Stimulated activated CD8-positive, alpha-beta memory T cell treated with anti-CD3 and anti-CD28 coated beads, Interleukin-4, amount 100 ng/mL, for 1 hour (primary cell): ENCODE measurements at places on chromosomes 13 and 19.

GRCh38 chr19:12886969-12887747, at the start of gene KLF1:
Gene KLF1 (minus strand): TSS chr19:12887201. CDS start chr19:12887140, 61 bp downstream.
- no peak for DNase-seq

GRCh38 chr13:44463759-44464158, 90.1 kb downstream of the SERP2 start:
- DNase-seq = no peak

DNA sequence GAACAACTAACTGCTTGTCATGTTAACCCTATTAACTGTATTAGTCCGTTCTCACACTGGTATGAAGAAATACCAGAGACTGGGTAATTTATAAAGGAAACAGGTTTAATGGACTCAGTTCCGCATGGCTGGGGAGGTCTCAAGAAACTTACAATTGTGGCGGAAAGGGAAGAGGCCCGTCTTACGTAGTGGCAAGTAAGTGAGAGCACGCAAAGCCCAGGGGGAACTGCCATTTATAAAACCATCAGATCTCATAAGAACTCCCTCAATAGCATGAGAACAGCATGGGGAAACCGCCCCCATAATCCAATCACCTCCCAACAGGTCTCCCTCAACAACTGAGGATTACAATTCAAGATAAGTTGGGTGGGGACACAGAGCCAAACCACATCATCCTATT, 34.7 kb downstream of the PHF11 start:
- no peak for DNase-seq

DNA sequence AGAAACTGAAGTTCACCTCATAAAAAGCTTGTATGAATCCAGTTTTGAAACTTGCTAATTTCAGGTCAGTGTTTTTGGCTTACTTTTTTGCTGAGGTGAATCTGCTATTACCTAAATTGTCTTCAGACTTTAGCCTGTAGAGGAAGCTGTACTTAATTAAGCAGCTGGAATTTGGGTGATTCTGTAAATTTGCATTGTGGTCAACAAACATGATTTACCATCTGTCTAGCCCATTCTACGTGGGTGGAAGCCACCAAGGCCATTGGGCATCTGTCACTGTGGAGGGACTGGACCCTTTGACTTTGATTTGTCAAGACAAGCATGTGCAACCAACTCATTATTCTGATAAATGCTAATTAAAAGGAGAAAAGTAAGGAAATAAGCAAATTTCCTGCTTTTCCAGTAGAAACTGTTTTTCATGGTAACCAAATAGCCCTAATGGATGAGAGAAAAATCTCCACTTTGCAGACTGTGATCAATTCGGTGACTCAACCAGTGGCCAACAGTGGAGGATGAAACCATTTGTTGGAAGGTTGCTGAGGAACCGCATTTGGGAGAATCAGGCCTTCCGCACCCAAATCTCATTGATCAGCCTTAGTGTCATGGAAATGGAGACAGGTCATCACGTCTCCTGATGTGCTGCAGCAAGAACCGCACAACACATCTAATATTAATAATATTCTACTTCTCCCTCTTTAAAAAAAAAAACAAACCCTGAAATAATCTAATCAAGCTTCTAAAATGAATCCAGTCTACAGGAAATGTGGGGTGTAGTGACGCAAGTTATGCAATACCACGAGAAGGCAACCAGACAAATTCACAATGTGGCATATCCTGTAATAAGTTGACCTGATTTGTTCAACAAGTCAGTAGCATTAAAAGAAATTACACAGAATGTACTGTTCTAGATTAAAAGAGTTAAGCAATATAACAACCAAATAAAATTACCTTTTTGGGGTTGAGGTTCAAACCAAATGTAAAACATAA, 54.3 kb downstream of the GARRE1 start:
- no peak for DNase-seq

- no peak for DNase-seq
Measured at GRCh38 chr19:6720369-6721137, at the start of gene C3. Gene C3 (minus strand): TSS chr19:6720650. CDS start chr19:6720589, 61 bp downstream.

DNA sequence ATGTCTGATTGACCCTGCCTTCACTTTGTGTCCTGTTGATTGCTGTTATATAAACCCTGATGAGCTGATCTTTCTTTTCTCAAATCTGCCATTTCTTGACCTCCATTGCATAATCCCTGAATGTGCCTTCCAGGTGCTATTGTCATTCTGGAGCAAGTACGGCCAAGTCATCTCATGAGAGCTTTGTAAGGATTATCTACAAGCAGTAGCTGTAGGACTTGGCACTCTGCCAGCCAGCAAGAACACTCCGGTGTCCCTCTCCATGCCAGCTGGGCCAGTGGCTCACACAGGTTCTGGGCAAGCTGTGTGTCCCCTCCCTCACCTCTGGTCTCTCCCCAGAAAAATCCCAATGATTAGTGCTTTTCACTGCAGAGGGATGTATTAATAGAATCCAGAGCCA, 348.1 kb downstream of the FOXO1 start:
- no peak for DNase-seq

DNA sequence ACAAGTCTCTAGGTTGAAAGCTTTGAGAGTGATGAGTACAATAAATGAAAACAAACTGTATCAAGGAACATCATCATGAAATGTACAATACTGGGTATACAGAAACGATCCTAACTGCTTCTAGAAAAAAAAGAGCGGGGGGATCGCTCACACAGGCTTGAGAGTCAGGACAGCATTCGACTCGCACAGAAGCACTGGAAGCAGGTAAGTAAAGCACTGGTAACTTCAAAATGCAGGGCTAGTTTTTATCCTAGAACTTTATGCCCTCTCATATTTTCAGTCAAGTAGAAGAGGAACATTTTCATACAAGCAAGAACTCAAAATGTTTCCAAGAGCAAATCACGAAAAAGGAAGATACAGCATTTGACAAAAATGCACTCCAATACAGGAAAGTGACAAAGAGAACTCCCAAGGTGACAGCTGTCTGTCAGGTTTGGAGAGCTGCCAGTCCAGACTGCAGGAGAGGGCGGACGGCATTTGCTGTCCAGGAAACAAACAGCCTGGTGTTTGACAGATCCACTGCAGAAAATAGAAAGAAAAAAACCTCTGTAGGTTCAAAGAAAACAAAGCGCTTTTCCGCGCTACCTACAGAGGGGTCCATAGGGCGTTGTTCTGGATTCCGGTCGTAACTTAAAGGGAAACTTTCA, 58.2 kb upstream of the XPO4 start:
- DNase-seq = no peak

DNA sequence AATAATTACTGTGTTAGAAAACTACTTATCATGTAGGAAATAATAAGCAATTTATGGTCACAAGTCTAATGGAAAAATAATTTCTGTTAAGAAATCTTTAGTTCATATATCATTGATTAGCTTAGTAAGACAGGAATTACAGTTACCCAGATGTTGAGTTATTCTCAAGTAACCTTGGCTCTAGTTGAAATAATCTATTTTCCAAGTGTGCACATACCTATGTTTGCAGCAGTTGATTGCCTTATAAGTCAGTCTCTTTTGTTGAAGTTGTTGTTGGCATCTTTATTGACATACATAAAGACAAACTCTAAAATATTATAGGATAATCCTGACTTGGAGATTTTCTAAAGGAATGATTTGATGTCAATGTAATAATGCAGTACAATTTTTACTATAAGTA, 511.4 kb upstream of the KLF12 start:
- no peak for DNase-seq

- no peak for DNase-seq
Measured at GRCh38 chr13:63409791-63410351, 1994.2 kb upstream of the PCDH20 start.

DNA sequence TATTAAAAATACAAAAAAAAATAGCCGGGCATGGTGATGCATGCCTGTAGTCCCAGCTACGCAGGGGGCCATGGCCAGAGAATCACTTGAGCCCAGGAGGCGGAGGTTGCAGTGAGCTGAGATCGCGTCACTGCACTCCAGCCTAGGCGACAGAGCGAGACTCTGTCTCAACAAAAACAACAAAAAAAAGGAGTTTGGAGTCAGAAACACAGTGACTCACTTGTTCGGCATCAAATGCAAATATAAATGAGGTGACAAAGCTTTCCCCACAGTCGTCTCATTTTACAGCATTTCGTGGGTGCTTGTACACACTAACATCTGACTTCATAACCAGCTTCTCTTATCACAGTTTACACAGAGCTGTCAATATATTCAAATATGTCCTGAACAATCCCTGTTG, 11.0 kb downstream of the ZNF665 start:
- no peak for DNase-seq

- DNase-seq = no peak
Measured at GRCh38 chr19:34505321-34506025, 23.9 kb downstream of the WTIP start.

DNA sequence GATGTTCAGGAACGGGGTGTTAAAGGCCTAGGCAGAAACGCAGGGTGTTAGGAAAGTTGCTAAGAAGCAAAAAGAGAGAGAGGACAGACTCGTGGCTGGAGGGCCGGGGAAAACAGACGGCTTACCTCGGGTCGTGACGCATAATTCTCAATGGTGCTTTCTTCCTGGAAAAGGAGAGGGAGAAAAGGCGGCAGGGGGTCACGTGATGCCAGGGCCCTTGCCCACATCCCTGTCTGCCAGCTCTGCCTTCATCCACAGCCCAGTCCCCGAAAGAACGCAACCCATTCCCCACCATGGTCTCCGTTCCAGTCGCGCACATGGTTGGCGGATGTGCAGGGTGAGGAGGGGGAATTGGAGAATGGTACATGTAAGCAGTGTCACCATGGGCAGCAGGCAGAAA, 1.6 kb downstream of the KRTDAP start:
- DNase-seq = no peak

DNA sequence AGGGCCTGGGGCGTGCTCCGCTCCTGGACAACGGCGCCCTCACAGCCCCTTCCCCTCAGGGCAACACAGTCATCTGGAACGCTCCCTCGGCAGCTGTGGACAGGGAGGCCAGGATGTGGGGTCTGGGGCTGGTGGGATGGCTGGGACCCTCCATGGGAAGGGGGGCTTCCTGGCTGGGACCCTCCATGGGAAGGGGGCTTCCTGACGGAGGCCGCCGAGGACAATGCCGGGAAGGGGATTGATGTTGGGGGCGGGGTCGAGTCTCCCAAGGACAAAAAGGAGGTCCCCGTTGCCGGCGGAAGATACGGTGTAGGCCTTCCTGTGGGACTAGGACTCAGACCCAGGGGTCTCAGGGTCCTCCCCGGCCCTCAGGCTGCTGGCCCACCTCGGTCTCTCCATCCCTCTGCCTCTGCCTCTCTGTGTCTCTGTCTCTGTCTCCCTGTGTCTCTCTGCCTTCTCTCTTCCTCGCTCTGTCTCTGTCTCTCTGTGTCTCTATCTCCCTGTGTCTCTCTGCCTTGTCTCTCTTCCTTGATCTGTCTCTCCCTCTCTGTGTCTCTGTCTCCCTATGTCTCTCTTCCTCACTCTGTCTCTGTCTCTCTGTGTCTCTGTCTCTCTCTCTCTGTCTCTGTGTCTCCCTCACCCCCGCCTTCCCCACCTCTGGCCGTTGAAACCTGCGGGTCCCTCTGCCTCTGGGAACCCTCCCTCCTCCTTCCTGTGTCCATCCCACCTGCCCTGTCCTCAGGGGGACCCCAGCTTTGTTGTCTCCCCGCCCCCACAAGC, 2.7 kb upstream of the MADCAM1 start:
- DNase-seq = no peak

DNA sequence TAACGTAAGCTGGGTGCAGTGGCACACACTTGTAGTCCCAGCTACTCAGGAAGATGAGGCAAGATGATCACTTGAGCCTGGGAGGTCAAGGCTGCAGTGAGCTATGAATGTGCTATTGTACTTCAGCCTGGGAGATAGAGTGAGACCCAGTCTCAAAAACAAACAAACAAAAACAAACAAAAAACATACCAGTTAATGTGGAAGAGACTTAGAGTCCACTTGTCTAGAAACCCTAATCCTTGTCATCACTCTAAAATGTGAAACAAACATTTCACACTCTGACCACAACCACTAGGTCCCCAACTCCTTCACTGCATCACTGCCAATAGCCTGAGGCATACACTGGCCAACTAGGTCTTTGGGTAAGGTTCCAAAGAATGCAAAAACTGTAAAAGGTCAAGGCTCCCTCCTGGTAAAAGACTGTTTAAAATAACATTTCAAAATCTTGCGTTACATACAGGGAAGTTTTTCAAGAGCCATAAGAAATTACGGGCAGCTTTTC, 28.6 kb upstream of the CYP2B6 start:
- DNase-seq = no peak

DNA sequence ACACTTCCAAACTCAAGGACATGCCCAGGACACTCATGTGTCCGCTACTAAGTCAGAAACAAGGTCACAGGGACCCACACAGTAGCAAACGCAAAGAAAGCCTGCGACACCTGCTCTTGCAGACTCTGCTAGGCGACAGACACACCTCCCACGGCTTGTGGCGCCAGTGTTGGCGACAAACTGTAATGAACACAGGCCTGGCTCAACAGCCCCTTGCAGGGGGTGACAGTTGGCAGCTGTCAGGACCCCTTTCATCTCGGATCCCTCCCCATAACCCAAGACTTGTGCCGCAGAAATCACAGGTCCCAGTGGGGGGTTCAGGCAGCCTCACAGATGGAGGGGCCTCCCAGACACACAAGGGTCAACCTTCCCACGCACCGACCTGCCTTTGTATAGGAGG, 364 bp downstream of the CKM start:
- DNase-seq = no peak

- no peak for DNase-seq
Measured at GRCh38 chr13:107170270-107170931, 602.5 kb upstream of the ARGLU1 start.

GRCh38 chr13:46647512-46648065, 94.6 kb downstream of the LRCH1 start:
- DNase-seq = no peak

- peak; percentile 75 for DNase-seq
Measured at GRCh38 chr19:46786236-46787039, 2.0 kb downstream of the SLC1A5 start.

GRCh38 chr13:65841156-65841555, 1389.0 kb downstream of the PCDH9 start:
- no peak for DNase-seq

GRCh38 chr13:24076109-24076508, 84.4 kb upstream of the SPATA13 start:
- DNase-seq = no peak

- DNase-seq = no peak
Measured at GRCh38 chr19:16671652-16672274, 10.8 kb downstream of the TMEM38A start.

- DNase-seq = no peak
Measured at GRCh38 chr19:10292206-10292788, 2.5 kb downstream of the ICAM5 start.

- DNase-seq = no peak
Measured at GRCh38 chr13:61954092-61954491, 538.4 kb upstream of the PCDH20 start.

GRCh38 chr13:25575562-25575961, 203.8 kb downstream of the ATP8A2 start:
- DNase-seq = no peak

- no peak for DNase-seq
Measured at GRCh38 chr13:78606471-78607408, 3.4 kb upstream of the POU4F1 start.
